ACHN (cell line): ENCODE measurements at places on chromosomes 2 and 18.

- no peak for DNase-seq
Observed at GRCh38 chr2:33704406-33704855, 105.3 kb upstream of the FAM98A start.

- no peak for DNase-seq
Observed at GRCh38 chr18:8049147-8049546, 482.0 kb downstream of the PTPRM start.

- no peak for DNase-seq
Observed at GRCh38 chr2:108605947-108606346, 71.7 kb downstream of the LIMS1 start.

- DNase-seq: no peak
Observed at GRCh38 chr2:120943403-120944034, 207.9 kb downstream of the GLI2 start.

DNA sequence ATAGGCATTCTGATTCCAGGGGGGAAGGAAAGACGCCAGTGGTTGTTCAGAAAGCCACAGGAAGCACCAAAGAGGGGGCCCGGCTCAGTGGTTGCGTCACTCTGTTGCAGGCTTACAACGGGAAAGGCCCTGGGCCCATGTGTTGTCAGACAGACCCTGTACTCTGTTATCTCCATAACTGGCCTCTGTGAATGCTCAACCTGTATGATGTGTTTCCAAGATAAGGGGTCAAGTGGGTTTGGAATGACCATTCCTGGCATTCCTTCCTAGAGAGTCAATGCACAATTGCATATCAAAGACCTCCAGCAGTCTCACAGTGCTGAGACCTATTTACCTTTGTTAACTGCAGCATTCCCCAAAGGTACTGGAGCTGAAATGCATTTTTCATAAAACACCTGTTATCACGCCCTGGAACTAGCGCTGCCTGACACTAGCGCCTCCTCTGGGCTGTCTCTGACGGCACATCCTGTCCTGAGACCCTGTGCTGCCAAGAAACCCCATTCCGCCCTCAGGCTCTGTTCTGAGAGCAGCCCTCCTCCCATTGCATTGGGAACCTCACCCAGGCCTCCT, 13.2 kb upstream of the LRRFIP1 start:
- peak; percentile 49 for DNase-seq

DNA sequence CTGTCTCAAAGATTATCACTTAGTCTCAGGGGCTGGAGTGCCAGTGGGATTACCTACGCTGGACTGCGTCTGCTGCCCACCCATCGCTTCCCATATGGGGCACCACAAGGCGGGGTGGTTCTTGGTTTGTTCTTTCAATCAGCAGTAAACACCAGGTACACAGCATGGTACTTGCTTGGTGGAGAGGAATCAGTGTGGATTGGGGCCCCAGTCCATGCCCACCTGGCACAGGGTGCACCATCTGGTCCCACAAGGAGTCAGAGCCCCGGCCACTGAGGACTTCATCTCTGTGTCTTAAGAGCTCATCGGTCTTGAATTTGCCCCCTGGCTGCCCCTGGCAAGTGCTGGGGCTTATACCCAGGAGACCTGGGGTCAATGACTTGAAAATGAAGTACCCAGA, 96.2 kb downstream of the GLI2 start:
- no peak for DNase-seq

- DNase-seq: no peak
Observed at GRCh38 chr2:111162718-111163331, 42.1 kb downstream of the BCL2L11 start.

DNA sequence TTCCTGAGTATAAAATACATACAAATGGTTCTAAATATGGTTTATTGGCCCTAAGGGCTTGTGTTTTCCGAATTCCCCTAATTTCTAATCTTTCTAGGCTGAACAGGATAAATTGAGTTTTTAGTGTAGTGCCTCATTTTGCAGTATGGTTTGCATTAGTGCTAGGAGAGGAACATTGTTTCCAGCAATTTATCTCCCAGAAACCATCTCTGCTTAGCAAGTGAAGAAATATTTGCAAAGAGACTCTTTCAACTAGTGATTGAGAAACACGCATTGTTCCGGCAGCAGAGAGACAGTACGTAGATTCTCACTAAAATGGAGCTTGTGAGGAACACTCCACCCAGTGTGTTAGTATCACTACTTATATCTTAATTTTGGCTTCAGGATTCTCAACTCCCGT, 177.8 kb upstream of the EPAS1 start:
- DNase-seq: no peak

GRCh38 chr2:242052421-242052820, 182.9 kb downstream of the RTP5 start:
- no peak for DNase-seq

DNA sequence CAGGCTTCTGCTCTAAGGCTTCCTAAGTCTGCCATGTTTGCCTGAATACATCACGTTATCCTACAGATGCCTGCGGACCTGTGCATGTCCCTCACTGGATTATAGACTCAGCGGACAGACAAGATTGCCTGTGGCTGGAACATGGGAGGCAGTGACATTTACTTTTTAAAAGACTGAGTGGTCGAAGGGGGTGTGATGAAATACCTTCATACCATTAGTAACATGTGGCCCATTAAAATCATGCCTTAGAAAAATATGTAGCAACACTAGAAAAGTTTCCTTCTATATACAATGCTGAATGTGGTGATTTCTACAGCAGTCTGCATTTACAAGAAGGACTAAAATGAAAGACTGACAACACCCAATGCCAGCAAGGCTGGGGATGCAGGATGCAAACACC, 154.4 kb downstream of the ASB1 start:
- no peak for DNase-seq

GRCh38 chr2:122982936-122983335, 1042.2 kb upstream of the CNTNAP5 start:
- DNase-seq: no peak

DNA sequence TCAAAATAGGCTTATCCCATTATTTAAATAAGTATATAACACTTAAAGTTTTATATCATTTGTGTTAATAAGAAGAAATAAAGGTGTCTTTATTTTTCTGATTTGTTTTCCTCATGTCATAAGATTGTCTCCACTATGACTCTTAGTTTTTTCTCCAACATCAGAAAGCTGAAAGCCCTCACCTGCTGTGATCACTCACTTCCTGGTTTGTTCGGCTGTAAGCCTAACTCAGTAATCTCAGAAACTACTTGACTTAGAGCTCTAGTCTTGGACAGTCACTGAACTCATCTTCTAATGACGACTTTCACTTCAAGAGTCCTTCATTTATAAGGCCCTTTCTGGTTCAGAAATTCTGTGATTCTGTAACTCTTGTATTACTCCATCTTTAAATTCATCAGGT, 311.0 kb downstream of the ZEB2 start:
- no peak for DNase-seq

DNA sequence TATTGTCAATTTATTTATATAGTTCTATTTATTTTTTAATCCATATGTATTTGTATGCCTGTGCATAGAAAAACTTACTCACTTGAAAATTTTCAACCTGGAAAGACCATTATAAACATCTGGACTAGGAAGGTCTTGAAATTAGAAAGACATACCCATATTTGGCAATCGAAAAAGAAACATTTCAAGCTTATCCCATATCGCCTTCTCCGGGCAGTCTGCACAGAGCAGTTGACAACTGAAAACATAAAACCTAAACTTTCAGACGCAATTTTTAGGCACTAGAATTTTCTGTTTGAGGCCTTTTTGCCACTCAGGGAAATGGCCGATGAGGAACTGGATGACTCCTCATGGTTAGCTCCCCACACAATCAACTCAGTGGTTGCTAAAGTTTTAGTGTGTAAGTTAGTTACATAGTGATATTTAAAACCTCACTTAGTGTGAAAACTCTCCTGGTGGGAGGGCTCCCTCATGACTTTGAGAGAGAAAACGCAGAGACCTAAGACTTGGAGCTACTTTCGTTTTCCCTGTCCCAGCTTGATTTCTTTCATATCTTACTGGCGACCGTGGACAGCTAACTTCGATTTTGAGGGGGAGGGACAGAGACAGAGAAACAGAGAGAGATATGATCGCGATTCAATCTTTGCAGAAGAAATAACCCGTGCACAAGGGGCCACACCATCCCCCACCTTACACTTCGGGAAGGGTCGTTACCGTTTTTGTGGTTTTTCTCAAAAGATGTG, 3.2 kb upstream of the HOXD12 start:
- peak; percentile 63 for DNase-seq

- no peak for DNase-seq
Observed at GRCh38 chr2:20604951-20605381, 45.9 kb downstream of the HS1BP3 start.

- peak; percentile 97 for DNase-seq
Observed at GRCh38 chr2:223725494-223725893, 111.9 kb downstream of the AP1S3 start.

DNA sequence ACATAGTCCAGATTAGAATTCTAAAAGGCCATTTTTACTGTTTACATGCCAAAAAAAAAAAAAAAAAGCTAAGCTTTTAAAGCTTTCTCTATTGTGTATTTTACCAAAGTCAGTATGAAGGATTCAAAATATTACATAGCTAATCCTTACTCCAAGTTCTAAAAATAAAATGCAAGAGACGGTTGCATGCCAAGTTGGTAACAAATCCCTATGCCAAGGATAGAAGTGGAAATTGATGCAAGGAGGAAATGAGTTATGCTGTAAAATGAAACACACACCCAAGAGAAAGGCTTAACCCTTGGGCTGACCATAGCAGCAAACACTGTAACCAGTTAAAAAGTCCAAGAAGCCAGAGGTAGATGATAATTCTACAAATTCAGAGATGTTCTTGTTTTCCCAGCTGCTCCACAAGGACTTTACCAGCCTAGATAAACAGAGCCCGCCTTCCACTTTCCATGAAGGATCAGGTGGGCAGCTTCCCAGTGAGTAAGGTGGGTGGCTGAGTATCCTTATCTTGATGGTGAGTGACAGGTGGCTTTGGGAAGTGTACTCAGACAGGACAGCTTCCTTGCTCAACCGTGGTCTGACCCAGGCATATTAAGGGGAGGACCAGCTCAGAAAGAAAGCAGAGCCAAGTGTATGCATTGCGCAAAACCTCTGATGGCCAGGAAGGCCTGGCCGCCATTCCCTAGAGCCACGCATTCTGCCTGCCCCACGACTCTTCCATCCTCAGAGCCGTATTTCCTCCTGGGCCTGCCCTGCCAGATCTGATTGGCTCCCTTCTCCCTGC, 34.4 kb downstream of the ATP8B1 start:
- DNase-seq: no peak

DNA sequence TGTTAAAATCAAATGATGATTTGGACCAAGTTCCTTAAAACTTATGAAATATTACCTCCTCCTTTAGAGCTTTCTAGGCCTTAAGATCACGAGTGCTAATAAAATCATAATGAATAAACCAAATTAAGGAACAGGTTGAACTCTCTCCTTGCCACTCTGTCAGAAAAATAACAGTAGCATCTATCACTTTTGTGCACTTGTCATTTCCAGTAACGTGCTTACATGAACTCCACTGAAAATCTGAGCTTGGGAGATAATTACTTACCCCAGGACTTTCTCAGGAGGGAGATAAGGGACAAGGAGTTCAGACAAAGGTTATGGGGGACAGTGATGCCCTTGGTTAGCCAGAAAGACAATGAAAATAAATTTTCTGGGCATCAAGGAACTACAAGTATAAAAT, 36.0 kb downstream of the EPB41L3 start:
- no peak for DNase-seq

GRCh38 chr2:240301256-240301795, 134.1 kb upstream of the GPC1 start:
- DNase-seq: no peak

GRCh38 chr2:168210895-168211570, 36.4 kb downstream of the STK39 start:
- peak; percentile 95 for DNase-seq
